Glutamatergic neuron (in vitro differentiated cells): ENCODE measurements at places on chromosomes 13 and 19. TPM values are rescaled to one million over a fixed set of nuclear protein-coding genes. Genes with fewer than 3 reads are reported as not detected.

GPR12 gene
- total RNA-seq = 2.5 TPM

TIMM44 gene
- 109 TPM for total RNA-seq

- DNase-seq = no peak
These were observed 21.6 kb downstream of the MYCBP2 start for GRCh38 chr13:77305266-77305665.

ZNF724 gene
- total RNA-seq = 14.6 TPM

- no peak for DNase-seq
These were observed 194.0 kb upstream of the NBEA start for GRCh38 chr13:34748073-34748472.

DNA sequence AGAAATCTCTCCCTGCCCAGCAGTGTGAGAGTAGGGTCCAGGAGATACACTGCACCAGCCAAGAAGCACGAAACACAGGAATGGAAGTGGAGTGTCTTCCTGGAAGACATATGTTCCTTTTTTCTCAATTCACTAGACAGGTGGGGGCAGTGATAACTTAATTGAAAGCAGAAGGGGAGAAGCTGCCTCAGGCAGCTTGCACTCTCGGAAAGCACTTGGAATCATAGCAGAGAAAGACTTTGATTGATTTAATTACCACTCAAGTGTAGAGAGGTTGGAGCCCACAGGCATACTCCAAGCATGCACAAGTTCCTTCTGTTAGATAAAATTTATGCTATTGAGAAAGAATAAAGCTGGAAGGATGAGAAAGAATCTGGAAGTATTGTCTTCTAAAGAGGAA lies 249.4 kb downstream of the SLITRK6 start:
- DNase-seq = no peak

GRCh38 chr13:108176685-108177274 lies 38.6 kb downstream of the LIG4 start:
- peak; percentile 58 for DNase-seq

GRCh38 chr13:30299786-30300185 lies 7.6 kb downstream of the KATNAL1 start:
- no peak for DNase-seq

SYT3 gene
- total RNA-seq = 15.6 TPM

DNA sequence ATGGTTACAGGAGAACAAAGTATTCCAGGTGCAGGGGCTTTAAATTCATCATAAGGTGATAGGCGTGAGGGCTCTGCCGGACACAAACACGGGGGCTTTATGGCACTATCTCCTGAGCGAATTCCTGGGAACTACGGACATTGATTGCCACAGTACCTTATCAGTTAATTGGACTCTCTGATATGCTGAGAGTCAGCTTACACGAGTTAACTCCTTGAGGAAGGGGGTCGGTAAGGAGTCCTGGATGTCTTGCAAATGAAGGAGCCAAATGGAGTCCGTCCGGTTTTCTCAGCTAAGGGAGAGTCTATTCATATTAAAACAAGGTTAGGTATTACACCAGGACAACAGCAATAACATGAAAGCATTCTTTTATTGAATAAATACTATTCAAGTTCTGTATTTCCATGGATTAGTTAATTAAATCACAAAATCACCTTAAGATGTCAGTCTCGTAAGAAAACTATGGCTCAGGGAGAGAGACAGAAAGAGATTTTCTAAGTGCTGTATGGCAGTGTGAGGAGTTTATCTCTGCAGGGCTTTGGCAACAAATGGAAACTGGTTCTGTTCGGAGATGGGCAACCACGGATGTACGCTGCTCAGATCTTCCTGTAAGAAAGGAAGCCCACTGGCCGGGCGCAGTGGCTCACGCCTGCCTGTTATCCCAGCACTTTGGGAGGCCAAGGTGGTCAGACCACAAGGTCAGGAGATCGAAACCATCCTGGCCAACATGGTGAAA lies 26.2 kb upstream of the HIF3A start:
- DNase-seq = no peak

GRCh38 chr19:805166-805551 lies 7.9 kb downstream of the PTBP1 start:
- no peak for DNase-seq

DBP gene
- total RNA-seq = 2.9 TPM

RUBCNL gene
- 1.9 TPM for total RNA-seq

DNA sequence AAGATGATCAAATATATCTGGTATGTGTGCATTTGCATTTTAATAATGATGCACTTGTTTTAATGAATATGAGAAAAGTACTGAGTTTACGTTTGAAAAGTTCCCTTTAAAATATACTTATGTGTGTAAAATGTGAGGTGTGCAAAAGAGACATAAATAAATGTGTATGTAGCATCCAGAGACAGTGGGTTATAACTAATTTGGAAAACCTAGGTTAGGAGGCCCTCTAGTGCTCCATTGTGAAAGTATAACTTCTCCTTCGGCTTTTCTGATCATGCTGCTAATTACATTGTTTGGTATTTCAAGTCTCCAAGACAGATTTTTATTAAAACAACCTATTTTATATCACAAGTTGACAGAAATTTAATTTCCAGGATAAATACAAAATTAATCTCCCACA lies 30.1 kb downstream of the SCEL start:
- DNase-seq = no peak

SPATA13 gene
- total RNA-seq = 7.4 TPM

KLK7 gene
- not detected for total RNA-seq

GRCh38 chr13:37202264-37202663 lies 96.8 kb upstream of the CSNK1A1L start:
- no peak for DNase-seq

ZNF525 gene
- 8.2 TPM for total RNA-seq

SLC1A6 gene
- 22.8 TPM for total RNA-seq

DNA sequence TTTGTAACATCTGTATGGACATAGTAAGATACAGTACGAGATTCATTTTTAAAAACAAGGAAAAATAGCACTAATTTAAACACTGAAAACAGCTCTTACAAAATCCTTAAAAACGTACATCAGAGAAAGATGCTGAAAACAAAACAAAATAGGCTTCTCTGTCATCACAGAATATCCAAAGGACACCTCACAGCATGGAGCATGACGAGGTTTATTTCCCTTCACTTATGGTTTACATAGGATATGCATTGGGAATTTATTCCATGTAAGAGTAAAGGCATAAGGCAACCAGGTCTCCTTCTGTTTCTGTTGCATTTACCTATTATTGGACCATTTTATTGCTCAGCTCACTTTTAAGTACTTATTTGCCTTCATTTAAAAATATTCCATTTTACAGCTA lies 3.0 kb downstream of the KCTD12 start:
- DNase-seq = no peak
